Right lobe of liver (tissue), 6 donors: ENCODE measurements at places on chromosomes 16 and 17. TPM values are rescaled to one million over a fixed set of nuclear protein-coding genes. Genes with fewer than 3 reads are reported as not detected.

GRCh38 chr17:28371245-28372202 is at the start of gene SARM1:
Gene SARM1 (plus strand): TSS chr17:28371694. CDS start chr17:28372033, 339 bp downstream.
- peak; percentile 95 for DNase-seq

- no peak for DNase-seq
Observed at GRCh38 chr16:22372882-22373661, 1.3 kb downstream of the CDR2 start.

DNA sequence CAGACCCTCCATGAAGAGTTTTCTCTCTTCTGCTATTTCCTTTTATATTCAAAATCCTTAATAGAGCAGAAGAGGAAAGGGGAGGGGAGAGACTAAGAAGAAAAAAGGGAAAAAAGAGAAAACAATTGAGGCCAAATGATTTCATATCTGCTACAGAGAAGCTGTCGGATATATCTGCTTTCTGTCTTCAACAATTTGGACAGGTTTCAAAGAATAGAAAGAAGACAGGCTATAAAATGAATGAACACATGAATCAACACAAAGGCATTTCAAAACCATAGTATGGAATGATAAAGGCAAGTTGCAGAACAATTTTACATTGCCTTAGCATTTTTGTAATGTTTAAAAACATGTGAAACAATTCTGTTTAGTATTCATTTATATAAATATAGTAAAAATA is 4.7 kb upstream of the CMTR2 start:
- DNase-seq, result no peak

GRCh38 chr17:71055128-71055527 is 885.8 kb downstream of the KCNJ2 start:
- no peak for DNase-seq

DNA sequence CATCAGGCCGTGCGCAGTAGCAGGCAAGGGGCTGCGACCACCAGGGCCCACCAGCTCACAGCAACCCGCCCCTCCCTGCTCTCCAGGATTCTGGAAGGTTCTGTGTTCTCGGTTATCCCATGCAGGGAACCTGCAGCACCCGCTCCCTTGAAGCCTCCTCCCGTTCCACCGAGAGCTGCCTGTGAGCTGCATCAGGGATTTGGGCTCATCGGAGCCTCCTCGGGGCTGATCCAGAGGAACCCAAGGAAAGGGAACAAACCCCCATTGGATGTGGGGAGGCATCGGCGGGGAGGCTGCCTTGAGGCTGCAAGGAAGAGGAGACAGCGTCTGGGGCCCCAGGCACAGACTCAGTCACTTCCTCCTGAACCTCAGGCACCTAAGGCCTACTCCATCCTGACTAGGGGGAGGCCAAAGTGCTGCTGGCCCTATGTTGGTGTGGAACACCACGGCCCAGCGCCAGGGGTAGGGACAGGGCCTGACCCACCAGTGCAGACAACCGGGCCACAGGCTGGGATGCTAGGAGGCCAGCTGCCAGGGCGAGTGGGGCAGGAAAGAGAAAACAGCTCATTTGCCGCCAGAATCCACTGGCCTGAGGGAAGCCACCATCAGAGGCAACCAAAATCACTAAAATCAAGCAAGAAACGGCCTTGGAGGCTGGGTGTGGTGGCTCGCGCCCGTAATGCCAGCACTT is 14.4 kb upstream of the LGALS3BP start:
- DNase-seq, result peak; percentile 19

- no peak for DNase-seq
Observed at GRCh38 chr17:57444682-57445450, 188.5 kb downstream of the MSI2 start.

GRCh38 chr17:17515934-17516930 is 20.0 kb upstream of the RASD1 start:
- no peak for DNase-seq

- no peak for DNase-seq
Observed at GRCh38 chr16:30920891-30921290, 2.5 kb upstream of the FBXL19 start.

- no peak for DNase-seq
Observed at GRCh38 chr17:55290492-55291113, 25.8 kb downstream of the HLF start.

DNA sequence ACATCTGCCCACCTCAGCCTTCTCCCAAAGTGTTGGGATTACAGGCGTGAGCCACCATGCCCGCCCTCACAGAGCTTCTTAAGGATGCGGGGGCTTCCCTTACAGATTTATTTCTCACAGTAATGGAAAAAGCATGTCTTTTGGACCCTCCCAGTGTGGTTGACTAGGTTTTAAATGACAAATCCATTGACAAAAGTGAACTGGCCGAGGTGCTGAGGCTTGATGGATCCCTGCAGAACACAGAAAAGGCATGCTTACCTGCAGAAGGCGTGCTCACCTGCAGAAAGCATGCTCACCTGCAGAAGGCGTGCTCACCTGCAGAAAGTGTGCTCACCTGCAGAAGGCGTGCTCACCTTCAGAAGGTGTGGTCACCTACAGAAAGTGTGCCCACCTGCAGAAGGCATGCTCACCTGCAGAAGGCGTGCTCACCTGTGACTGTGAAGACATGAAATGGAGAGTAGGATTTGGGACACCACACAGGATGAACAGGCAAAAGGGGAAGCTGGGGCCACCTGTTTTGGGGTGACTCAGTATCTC is 15.1 kb upstream of the BBS2 start:
- no peak for DNase-seq

DNA sequence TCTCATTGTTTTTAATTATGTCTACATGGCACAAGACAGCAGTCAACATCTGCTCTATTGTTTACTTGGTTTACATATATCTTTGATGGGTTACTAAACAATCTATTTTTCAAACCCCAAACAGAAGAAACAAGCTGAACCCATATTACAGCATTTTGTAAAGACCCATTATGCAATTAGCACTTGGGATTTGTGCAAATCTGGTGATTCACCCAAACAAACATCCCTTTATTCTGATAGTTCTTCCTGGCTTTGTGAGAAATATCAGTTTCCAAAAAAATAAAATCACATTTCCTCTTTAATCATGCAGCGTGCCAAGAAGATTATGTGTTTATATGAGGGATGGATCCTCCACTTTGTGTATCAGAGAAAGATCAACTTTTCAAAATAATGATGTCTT is 16.8 kb upstream of the RBFOX1 start:
- DNase-seq, result no peak

DNA sequence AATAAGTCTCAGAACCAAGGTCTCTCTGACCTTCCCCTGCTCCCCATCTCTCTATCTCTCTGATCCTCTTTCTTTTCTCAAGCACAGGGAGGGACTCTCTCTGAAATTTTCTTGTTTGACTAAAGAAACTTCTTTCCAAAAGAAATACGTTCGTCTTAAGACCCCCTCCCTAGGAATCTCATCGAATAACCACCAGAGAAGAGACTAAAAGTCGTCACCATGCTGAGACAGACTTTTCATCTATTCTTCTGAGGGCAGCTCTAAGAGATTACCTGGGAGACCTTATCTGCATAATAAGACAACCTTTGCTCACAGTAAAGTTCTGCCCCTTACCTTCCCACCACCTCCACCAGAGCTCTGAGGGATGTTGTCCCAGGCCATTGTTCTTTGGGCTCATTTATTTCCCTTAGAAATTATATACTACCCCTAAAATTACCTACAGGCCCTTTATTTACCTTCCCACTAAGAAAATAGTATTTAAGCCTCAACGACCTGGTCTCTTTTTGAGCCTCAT is 133.7 kb upstream of the EEF2KMT start:
- no peak for DNase-seq

- DNase-seq, result no peak
Observed at GRCh38 chr16:80323187-80323807, 217.5 kb upstream of the DYNLRB2 start.

DNA sequence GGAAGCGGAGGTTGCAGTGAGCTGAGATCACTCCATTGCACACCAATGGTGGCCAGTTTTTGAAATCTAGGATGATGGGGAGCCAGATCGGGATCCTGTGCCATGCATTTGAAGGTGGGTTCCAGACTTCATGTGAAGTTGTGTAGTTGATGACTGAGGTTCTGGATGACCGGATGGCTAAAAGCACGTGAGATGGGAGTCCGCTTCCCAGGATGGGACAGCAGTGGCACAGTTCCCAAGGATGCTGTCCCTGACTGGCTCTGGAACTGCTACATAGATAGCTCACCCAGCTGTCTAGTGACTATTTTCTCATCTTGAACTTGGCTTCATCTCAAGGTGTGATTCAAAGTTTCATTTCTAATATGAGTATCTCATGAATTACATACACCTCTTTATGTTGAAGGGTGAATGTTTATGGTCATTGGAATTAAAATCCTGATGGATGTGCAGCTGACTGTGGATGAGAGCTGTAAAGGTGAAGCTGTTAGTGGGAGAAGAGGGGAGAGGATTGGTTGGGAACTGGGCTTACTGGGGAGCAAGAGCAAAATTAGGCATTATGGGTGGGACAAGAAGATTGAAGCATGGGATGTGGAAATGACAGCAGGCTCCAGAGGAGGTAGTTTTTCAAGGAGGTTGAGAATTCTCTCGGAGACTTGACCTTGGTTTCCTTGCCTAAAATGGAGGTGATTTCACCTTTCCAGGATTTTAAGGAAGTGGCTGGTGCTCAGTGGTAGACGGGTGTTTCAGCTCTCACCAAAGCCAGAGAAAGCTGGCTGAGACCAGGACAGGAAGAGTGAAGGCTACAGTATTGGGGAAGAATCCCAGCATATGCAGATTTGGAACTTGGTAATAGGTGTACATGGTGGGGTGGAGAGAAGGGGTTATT is 8.2 kb downstream of the TUFM start:
- DNase-seq, result peak; percentile 5

GRCh38 chr17:37541880-37542660 is 52.4 kb downstream of the DUSP14 start:
- DNase-seq, result no peak

GRCh38 chr16:49407873-49408550 is 34.4 kb downstream of the C16orf78 start:
- peak; percentile 90 for DNase-seq

- DNase-seq, result no peak
Observed at GRCh38 chr16:21227866-21228265, 5.6 kb upstream of the ANKS4B start.

GRCh38 chr17:80710714-80711302 is 166.2 kb downstream of the RPTOR start:
- DNase-seq, result no peak

GRCh38 chr16:14438256-14438655 is 191.8 kb downstream of the PARN start:
- DNase-seq, result no peak

GRCh38 chr16:67310561-67310960 is 16.0 kb downstream of the KCTD19 start:
- DNase-seq, result no peak

Gene NKD1
- 0.69 TPM for total RNA-seq

Gene ABCA8
- total RNA-seq, result 22.7 TPM

Gene CCL14
- 44.6 TPM for total RNA-seq

Gene LGALS9B
- not detected for total RNA-seq

Gene USP43
- 5.6 TPM for total RNA-seq

Gene TBC1D26
- total RNA-seq, result not detected
